Diencephalon (tissue), 1 donor: ENCODE measurements at places on chromosomes 6 and 20. TPM values are rescaled to one million over a fixed set of nuclear protein-coding genes. Genes with fewer than 3 reads are reported as not detected.

Gene COL11A2
- 2.3 TPM for total RNA-seq

Gene COL19A1
- total RNA-seq, result 7.6 TPM

Gene NOX3
- not detected for total RNA-seq

Gene FNDC1
- 0.46 TPM for total RNA-seq

Gene TMEM244
- not detected for total RNA-seq

Gene TRAPPC3L
- total RNA-seq, result 0.69 TPM

Gene OTOR
- total RNA-seq, result not detected

Gene PBOV1
- not detected for total RNA-seq

Gene MTRF1L
- total RNA-seq, result 20.5 TPM

Gene PGC
- not detected for total RNA-seq

Gene HLA-DMA
- total RNA-seq, result 0.46 TPM

Gene TNFRSF21
- total RNA-seq, result 45.2 TPM

Gene DOK5
- total RNA-seq, result 26.8 TPM

Gene E2F3
- total RNA-seq, result 10.1 TPM

Gene NRSN1
- total RNA-seq, result 31.4 TPM

Gene MAS1
- under 0.01 TPM for total RNA-seq

Gene SLC25A27
- 32.1 TPM for total RNA-seq

Gene RBM39
- 367 TPM for total RNA-seq

Gene OR2H1
- not detected for total RNA-seq

Gene MAPK13
- total RNA-seq, result 3.9 TPM

Gene UBD
- total RNA-seq, result not detected

Gene RNF182
- 33.0 TPM for total RNA-seq

Gene SNAI1
- total RNA-seq, result 0.23 TPM

Gene OR2H2
- not detected for total RNA-seq

Gene CASS4
- total RNA-seq, result 0.69 TPM

Gene C2
- 5.3 TPM for total RNA-seq

Gene GMNN
- total RNA-seq, result 14.8 TPM

Gene PLA2G7
- total RNA-seq, result 4.6 TPM

Gene NT5E
- total RNA-seq, result 14.5 TPM

Gene CD83
- total RNA-seq, result 32.5 TPM

Gene IL20RA
- total RNA-seq, result 1.4 TPM

Gene LY6G6D
- not detected for total RNA-seq

Gene IYD
- 0.69 TPM for total RNA-seq

Gene VNN1
- total RNA-seq, result not detected

Gene TFAP2D
- total RNA-seq, result 0.92 TPM

Gene WFDC2
- total RNA-seq, result 9.0 TPM

Gene SLC22A7
- total RNA-seq, result 0.23 TPM

Gene UBE2C
- total RNA-seq, result 7.6 TPM

Gene TRIM15
- total RNA-seq, result not detected

Gene CLPSL2
- total RNA-seq, result not detected

Gene RAET1L
- 0.23 TPM for total RNA-seq

Gene NR2E1
- total RNA-seq, result 11.1 TPM

Gene SIRPA
- total RNA-seq, result 15.7 TPM

Gene LGSN
- total RNA-seq, result under 0.01 TPM

Gene CCDC170
- 5.5 TPM for total RNA-seq

Gene SLC35F1
- 121 TPM for total RNA-seq

Gene APOM
- 0.69 TPM for total RNA-seq

Gene GLP1R
- 1.6 TPM for total RNA-seq

Gene BEND3
- total RNA-seq, result 4.8 TPM

Gene LY86
- 5.5 TPM for total RNA-seq

Gene NKX2-4
- total RNA-seq, result 2.1 TPM

Gene RAMACL
- 2.1 TPM for total RNA-seq

Gene GSTA2
- total RNA-seq, result not detected
